ENCODE measurements at places on chromosomes 6 and 20.

DNA sequence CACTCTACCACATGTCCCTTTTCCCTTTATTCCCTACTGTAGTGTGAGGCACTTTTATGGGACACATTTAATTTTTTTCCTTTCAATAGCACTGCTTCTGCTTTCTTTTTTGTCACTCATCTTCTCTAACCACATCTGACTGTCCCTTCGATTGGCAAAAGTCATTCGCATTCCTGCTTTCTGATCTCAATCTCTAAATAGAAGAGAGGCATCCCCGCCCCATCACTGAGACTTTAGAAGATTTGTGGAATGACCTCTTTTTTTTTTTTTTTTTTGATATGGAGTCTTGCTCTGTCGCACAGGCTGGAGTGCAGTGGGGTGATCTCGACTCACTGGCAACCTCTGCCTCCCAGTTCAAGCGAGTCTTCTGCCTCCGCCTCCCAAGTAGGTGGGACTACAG is 9.1 kb downstream of the ZNF292 start:
- no peak for DNase-seq

GRCh38 chr6:47308552-47309290 is 984 bp downstream of the TNFRSF21 start:
- no peak for DNase-seq

DNA sequence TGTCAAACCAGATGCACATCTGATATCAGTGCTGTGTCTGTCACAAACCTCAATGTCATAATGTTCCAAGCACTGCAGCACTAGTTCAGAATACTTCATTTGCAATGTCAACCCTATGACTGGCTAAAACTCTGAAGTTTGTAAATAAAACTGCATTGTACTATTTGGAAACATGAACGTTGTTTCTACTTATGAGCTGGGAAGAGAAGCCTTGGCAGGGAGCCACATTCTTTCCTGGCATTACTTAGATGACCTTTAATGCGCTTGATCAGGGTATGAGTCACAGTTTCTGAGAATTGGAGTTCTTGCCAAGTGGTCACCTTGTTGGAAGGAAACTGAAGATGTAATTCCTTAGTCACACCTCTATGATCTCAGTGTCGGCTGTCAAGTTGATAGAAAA is 664.8 kb upstream of the MMS22L start:
- DNase-seq = no peak

DNA sequence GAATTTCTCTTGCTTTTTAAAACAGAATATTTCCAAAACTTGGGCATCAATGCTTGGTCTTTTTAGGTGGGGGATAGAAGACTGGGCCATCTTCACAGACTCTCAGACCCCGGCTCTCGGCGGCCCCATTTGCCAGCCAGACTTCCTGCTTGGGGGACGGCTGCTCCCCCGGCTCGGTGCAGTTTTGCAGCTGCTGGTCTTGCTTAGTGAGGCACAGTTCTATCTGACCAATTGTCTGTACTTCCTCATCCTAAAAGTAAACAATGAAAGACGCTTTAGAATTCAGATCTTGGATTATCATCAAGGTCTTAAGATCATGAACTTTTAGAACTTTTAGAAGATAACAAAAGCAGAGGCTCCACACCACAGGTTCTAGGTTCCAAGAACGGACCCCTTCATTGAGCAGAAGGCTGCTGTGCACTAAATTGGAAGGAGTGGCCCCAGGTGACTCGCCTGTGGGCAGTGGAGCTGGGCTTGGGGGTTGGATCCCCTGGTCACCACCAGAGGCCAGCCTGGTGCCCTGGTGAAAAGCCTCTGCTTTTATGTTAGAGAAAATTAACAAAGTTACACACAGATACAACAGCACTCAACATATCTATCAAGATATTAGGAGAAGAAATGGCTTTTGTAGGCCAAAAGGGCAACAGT is 26.7 kb downstream of the RNASET2 start:
- no peak for DNase-seq

DNA sequence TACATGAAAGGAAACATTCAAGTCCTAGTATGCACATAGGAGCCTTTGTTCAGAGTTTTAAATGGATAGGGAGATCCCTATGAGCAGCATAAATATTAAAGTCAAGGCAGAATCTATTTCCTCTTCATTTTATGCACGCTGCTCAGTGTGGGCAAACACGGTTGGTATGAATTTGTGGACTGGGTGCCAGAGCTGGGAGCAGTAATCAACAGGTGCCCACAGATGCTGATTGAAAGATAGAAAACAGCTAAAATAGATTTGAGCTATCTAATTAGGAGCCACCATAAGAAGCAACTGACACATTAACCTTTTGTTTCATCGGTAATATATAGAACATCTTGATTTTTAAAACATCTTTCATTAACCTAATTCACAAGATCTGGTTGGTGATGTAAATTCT is 175.5 kb downstream of the EYS start:
- no peak for DNase-seq

GRCh38 chr20:1427457-1428054 is 34.7 kb upstream of the FKBP1A start:
- DNase-seq = no peak

DNA sequence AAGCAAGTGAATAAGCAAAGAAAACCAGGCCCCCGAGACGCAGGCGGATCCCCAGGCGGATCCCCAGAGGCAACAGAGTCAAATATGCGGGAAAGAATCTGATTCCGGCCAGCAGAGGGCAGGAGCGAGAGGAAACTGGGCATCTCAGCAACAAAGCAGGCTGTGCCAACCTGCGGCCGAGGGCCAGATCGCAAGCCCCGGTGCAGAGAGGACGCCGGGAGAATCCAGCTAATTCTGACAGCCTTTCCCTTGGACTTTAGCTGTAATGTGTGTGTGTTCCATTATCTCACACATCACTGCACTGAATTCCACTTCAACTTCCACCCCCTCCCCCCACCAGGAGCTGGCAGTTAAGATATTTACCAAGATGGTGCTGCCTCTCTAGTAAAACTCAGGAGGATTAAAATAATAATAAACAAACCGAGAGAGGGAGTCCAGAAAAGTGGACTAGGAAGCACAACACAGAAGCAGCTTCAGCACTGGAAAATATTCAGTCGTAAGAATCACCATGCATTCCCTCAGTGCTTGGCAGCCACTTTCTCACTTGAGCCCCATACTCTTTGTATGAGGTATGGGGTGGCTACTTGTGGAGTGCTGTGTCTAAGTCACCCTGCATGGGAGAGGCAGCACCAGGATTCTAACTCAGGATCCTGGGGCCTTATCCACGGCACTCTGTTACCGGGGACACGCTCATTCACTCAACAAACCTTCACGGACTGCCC is 66.2 kb upstream of the SNX9 start:
- DNase-seq = peak; percentile 54

DNA sequence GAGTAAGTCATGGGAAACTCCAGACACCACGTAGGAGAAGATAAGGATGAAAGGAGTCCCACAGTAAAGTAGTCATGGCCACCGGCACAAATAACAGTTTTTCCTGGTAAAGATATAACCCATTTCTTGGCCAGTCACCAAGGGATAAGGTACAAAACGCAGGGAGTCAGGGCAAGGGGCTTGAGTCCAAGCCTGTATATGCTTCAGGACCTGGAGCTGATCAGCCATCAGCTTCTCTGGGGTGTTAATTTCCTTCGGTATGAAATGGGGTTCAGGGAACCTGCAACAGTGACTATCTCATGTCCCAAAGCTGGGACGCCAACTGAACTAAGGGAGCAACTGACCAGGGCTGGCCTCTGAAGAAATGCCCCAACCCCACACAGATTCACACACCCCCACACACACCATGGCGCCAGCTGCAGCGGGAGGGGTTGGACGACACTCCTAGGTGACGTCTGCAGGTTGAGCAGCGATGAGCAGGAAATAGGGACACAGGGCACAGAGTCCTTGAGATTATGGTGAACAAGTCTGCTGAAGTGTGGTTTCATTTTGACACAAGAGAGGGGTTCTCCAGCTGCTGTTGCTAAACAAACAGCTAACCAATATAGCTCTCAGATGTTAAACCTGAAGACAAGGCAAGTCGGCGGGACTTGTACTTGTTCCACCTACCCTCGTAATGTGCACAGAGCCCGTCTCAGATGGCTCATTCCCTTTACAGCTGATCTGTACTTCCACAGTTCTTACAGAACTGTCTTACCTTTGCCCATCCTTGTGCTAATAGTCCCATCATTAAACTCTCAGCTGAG is 7.4 kb upstream of the ADTRP start:
- no peak for DNase-seq

DNA sequence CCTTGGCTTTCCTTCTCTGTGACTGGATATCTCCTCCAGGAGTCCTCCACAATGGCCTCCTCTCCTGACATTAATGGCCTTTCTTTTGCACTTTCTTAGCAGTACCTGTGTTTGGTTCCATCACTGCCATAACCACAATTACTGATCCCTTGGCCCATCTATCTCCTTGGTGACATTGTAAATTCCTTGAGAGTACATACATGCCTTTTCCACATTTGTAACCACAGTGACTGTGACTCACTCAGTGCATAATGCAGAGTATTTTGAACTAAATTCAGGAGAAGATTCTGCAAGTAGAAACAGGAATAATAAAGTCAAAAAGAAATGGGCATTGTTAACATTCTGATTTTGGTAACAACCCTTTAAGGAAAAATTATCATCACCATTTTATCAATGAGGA is 197.2 kb upstream of the SOX4 start:
- no peak for DNase-seq

GRCh38 chr6:35611240-35611639 is 77.5 kb downstream of the FKBP5 start:
- DNase-seq = no peak

DNA sequence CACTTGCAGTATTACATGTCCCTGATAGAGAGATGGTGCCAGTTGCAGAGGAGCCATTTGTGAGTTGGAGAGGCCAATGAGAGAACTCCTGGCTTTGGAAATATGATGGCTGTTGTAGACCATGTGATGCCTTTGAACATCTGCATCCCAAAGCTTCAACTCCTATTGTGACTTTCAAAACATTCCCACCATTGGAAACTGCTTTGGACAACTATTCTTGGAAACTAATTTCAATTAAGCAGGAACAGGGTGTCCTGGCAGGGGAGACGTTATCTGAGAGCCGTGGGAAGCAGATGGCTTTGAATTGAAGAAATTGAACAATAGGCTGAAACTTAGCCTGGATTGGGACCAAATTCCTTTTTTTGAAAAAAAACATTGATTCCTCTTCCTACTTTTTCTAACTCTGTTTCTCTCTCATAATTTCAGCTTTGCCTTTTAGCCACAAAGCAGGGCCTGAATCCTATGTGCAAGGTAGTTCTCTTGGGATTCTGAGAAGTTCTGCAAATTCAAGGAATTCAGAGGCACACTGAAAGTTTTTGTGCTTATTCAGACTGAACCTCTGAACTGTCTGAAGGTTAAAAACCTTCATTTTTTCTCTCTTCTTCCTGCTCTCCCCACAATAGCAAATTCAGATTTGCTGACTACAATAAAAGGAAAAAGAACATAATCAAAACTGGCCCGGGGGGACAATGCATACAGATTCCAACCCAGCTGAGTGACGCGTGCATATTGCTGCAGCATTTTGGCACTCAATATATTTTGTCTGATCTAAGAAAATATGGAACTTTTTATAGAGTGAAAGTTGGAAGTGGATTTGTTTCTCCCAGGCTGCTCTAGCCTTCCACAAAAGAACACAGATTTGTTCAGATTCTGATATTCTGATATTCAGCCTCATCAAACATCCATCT is 720.4 kb upstream of the CHD6 start:
- DNase-seq = no peak

DNA sequence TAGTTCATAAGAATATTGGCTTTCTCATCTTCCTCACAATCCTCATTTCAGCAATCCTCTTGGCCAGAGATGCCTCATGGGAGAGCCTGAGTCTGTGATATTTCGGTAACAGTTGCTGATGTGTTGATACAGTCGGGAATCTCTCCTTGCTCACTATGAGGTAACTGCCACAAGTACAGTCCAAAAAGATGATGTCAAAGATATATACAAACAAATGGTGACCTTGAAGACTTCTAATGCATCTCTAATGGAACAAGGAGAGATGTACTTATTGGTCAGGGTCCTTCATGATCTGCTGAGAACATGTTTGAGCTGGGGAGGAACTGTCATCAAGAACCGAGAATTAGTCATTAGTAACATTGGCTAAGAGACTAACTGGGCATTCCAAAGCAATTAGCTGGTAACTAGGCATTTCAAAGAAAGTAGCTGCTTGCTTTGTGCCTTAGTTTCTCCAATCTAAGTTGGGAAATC is 56.1 kb downstream of the FILIP1 start:
- no peak for DNase-seq

- DNase-seq = no peak
Observed at GRCh38 chr6:94570581-94570980, 1006.8 kb upstream of the MANEA start.

- DNase-seq = no peak
Observed at GRCh38 chr6:123526128-123526527, 110.6 kb downstream of the TRDN start.

GRCh38 chr6:39090036-39090435 is 24.9 kb downstream of the SAYSD1 start:
- DNase-seq = no peak

DNA sequence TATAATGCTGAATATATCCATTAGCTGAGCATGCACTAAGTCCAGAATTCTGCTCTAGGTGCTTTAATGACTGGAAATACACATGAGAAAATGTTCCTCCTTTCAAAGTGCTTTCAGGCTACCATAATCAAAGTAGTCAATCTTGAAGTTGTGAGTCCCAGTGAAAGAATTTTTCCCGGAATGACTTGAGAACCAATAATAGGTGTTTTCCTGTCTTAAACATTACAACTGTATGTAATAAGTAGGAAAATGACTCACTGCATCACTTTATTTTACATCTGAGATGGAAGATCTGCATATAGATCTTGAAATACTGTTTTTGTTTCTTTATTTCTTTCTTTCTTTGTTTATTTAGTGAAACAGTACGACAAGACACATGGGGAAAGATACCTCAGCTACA is 437.4 kb upstream of the JAG1 start:
- no peak for DNase-seq

- no peak for DNase-seq
Observed at GRCh38 chr20:60026010-60026409, 67.8 kb downstream of the CDH26 start.

DNA sequence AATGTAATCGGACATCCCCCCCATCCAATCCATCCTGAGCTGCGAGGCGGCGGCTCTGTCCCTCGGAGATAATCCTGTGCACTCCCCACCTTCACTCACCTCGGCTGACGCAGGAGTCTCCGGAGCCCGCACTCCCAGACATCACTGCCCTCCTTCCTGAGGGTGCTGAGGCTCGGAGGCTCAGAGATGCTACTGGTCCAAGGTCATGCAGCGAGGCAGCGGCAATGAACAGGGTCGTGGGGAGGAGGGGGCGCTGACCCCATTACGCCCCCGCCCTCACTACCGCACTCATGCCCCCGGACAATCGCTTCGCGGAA is 485 bp downstream of the ADISSP start:
- DNase-seq = no peak

- DNase-seq = no peak
Observed at GRCh38 chr6:3227363-3228045, at the start of gene TUBB2B. Gene TUBB2B (minus strand): TSS chr6:3227653. CDS start chr6:3227543, 110 bp downstream.
